Endodermal cell (in vitro differentiated cells): ENCODE measurements at places on chromosomes 11 and 22. TPM values are rescaled to one million over a fixed set of nuclear protein-coding genes. Genes with fewer than 3 reads are reported as not detected.

Gene ZBTB16
- 2.8 and 4.1 TPM in 2 replicates for total RNA-seq

Gene CRYBB1
- 1.2 and 1.7 TPM in 2 replicates for total RNA-seq

Gene SYT7
- 2.0 to 3.8 TPM (median 2.6 TPM) in 3 replicates for total RNA-seq

Gene OR5D18
- total RNA-seq = not detected in 2 replicates

Gene TLCD5
- total RNA-seq = 19.3 to 20.1 TPM (median 20.1 TPM) in 3 replicates

Gene DDIAS
- 14.4 and 15.4 TPM in 2 replicates for total RNA-seq

Gene HORMAD2
- total RNA-seq = 0.55 TPM in 1 of 2 replicates, not detected in the other

Gene ANO9
- 14.6 and 16.8 TPM in 2 replicates for total RNA-seq

Gene KBTBD3
- 5.5 to 12.4 TPM (median 10.5 TPM) in 3 replicates for total RNA-seq

Gene SPI1
- total RNA-seq = not detected in 2 replicates

Gene IL10RA
- 0.46 to 0.63 TPM in 2 of 3 replicates, not detected in the other for total RNA-seq

Gene CECR2
- total RNA-seq = 92.4 and 105 TPM in 2 replicates

Gene GAS2
- 2.5 and 3.0 TPM in 2 replicates for total RNA-seq

Gene OVCH2
- 8.2 to 16.0 TPM (median 9.2 TPM) in 3 replicates for total RNA-seq

Gene OR5A2
- not detected in 2 replicates for total RNA-seq

- no peak overlapping the region for H3K4me3 ChIP-seq
- H3K36me3 ChIP-seq = no peaks in the 10 kb centered on the region
- peak; percentile 39 for DNase-seq
- peaks cover 15% of the 10 kb centered on the region for H3K27me3 ChIP-seq
- H3K4me1 ChIP-seq = no peaks in the 10 kb centered on the region
- H3K27ac ChIP-seq = no peak overlapping the region
Observed at GRCh38 chr11:76665172-76665571, 5.4 kb downstream of the LRRC32 start.

DNA sequence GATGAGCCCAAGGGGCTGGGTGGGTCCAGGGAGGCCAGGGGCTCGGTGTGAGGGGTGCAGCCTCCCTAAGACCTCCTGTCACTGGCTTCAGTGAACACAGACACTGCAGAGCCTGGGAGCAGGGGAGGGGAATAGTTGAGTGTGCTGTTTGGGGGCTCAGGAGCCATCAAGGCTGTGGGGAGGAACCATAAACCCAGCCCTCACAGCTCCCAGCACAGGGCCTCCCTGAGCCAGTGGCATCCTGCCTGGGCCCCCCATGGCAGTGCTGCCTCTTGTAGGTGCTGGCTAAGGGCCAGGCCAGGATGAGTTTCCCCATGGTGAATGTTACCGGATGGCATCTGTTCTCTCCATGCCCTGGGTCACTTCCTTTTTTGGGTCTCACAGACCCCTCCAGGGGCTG lies 25.5 kb downstream of the KCNJ5 start:
- H3K27me3 ChIP-seq = no peaks in the 10 kb centered on the region
- H3K36me3 ChIP-seq = no peaks in the 10 kb centered on the region
- no peak for DNase-seq
- H3K27ac ChIP-seq = no peak overlapping the region
- H3K4me3 ChIP-seq = no peak overlapping the region

GRCh38 chr22:46286006-46286405 lies 10.7 kb upstream of the GTSE1 start:
- H3K27me3 ChIP-seq = no peaks in the 10 kb centered on the region
- H3K4me3 ChIP-seq = no peak overlapping the region
- H3K27ac ChIP-seq = no peak overlapping the region
- no peaks in the 10 kb centered on the region for H3K4me1 ChIP-seq

GRCh38 chr22:41915035-41915785 lies at the start of gene SHISA8:
Gene SHISA8 (minus strand): TSS chr22:41915074. CDS start chr22:41914667, 407 bp downstream.
- peaks cover 96% of the 10 kb centered on the region for H3K27me3 ChIP-seq
- peak; percentile 83 for DNase-seq
- H3K36me3 ChIP-seq = no peaks in the 10 kb centered on the region
- H3K27ac ChIP-seq = no peak within 1 kb of the TSS

GRCh38 chr11:84549217-84549616 lies 1077.9 kb downstream of the DLG2 start:
- no peak overlapping the region for H3K4me3 ChIP-seq
- H3K36me3 ChIP-seq = no peaks in the 10 kb centered on the region
- no peaks in the 10 kb centered on the region for H3K27me3 ChIP-seq
- no peak overlapping the region for H3K27ac ChIP-seq
- no peak for DNase-seq
- peaks cover 15% of the 10 kb centered on the region for H3K4me1 ChIP-seq

DNA sequence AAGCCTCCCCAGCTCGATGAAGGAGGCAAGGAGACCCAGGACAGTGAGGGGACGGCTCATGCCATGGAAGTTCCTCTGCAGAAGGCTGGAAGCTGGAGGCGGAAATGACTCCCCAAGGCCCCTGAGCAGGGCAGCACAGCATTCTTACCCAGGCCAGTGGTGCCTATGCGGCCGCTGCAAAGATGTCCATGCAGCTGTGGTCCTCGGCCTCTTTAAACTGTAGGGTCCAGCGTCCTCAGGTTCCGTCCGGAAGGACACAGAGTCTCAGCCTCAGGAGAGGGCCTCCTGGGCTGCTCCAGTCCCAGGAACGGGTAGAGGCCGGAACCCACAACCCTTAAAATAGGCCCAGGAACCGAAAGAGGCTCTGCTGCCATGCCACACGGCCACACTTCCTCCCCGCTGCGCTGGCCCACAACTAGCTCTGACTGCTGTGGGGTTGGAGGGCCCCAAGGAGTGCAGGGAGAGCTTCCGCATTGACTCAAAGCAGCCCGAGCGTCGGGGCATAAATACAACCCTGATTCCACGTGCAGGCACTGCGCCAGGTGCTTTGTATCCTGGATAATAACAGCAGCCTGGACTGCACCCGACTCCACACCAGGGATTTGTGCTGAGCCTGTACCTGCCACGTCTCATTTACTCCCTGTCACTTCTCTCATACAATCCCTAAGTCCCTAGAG lies 5.5 kb downstream of the KIAA0930 start:
- H3K27me3 ChIP-seq = peaks cover 6% of the 10 kb centered on the region
- H3K4me3 ChIP-seq = no peak overlapping the region
- DNase-seq = no peak
- H3K36me3 ChIP-seq = peaks cover 5% of the 10 kb centered on the region

- peaks cover 46% of the 10 kb centered on the region for H3K27me3 ChIP-seq
- DNase-seq = peak; percentile 96
- peaks cover 33% of the 10 kb centered on the region for H3K36me3 ChIP-seq
- no peak overlapping the region for H3K27ac ChIP-seq
- no peaks in the 10 kb centered on the region for H3K4me1 ChIP-seq
Observed at GRCh38 chr22:20429254-20430100, 8.1 kb downstream of the SCARF2 start.

GRCh38 chr11:65576867-65577755 lies 1.3 kb downstream of the EHBP1L1 start:
- no peak overlapping the region for H3K4me3 ChIP-seq
- peaks cover 31% of the 10 kb centered on the region for H3K27me3 ChIP-seq
- H3K4me1 ChIP-seq = peaks cover 2% of the 10 kb centered on the region

- no peak for DNase-seq
- H3K36me3 ChIP-seq = no peaks in the 10 kb centered on the region
- H3K4me3 ChIP-seq = no peak overlapping the region
- no peaks in the 10 kb centered on the region for H3K27me3 ChIP-seq
Observed at GRCh38 chr11:37076866-37077265, 478.8 kb upstream of the RAG2 start.

DNA sequence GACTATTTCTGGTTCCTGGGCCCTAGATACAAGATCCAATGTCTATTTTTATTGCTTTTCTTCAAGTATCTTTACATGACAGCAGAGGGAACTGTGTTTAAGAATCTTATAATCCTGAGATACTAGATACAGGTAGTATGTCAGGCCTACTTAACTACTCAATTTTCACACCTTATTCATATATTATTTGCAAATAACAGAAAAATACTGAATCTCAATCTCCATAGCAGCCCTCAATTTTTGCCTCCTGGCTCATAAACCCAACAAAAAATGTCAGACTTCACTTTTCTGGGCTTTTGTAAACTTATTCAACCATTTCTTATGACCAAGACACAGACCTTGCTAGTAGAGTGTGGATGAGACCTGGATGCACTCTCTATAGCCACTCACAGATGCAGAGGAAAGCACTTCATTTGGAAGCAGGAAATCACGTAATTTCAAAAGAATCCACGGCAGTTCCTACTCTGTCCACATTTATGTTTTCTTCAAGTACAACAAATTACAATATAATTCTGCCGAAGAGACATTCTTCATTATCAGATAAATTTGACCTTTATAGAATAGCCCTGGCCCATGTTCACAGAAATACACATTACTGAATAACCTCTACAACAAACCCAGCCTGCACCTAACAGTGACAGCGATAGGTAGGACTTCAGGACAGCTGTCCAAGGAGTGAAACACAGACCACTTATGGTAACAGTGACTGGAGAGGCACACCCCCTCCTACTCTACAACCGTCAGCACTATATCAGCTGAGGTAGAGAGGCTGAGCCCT lies 62.0 kb upstream of the YPEL1 start:
- no peak overlapping the region for H3K27ac ChIP-seq
- H3K27me3 ChIP-seq = no peaks in the 10 kb centered on the region
- peaks cover 68% of the 10 kb centered on the region for H3K36me3 ChIP-seq
- H3K4me1 ChIP-seq = no peaks in the 10 kb centered on the region

GRCh38 chr11:18012122-18012905 lies 533 bp downstream of the SERGEF start:
- H3K27ac ChIP-seq = no peak overlapping the region
- peak overlapping the region; percentile 88 for H3K4me3 ChIP-seq
- H3K27me3 ChIP-seq = peaks cover 19% of the 10 kb centered on the region
- H3K4me1 ChIP-seq = no peaks in the 10 kb centered on the region
- DNase-seq = peak; percentile 80
- no peaks in the 10 kb centered on the region for H3K36me3 ChIP-seq

GRCh38 chr11:105189581-105189980 lies 50.0 kb upstream of the CARD18 start:
- H3K27ac ChIP-seq = no peak overlapping the region
- H3K4me3 ChIP-seq = no peak overlapping the region
- no peaks in the 10 kb centered on the region for H3K27me3 ChIP-seq
- no peaks in the 10 kb centered on the region for H3K36me3 ChIP-seq
- H3K4me1 ChIP-seq = no peaks in the 10 kb centered on the region

GRCh38 chr22:43399338-43399979 lies 12.4 kb upstream of the MPPED1 start:
- no peaks in the 10 kb centered on the region for H3K27me3 ChIP-seq
- no peak overlapping the region for H3K27ac ChIP-seq
- DNase-seq = no peak

DNA sequence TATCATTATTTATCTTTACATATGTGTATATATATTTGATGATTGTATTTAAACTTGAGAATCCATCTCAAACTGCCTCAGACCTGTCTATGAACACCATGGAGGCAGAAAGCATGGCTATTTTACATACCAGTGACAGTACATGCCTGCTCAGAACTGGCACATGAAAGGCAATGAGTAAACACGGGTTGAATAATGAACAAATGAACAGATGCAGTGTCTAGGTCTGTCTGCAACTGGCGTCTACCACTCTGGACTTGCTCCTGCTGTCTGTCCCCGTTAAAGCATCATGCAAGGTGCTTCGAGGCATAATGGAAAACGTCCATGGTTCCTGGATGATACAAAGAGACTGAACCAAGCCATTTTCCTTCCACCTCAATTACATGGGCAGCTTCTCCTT lies 271.6 kb upstream of the NARS2 start:
- H3K27ac ChIP-seq = no peak overlapping the region
- H3K27me3 ChIP-seq = no peaks in the 10 kb centered on the region
- H3K4me3 ChIP-seq = no peak overlapping the region
- no peak for DNase-seq

GRCh38 chr11:848380-848931 lies 5.8 kb downstream of the TSPAN4 start:
- DNase-seq = peak; percentile 84
- no peaks in the 10 kb centered on the region for H3K27me3 ChIP-seq
- H3K4me3 ChIP-seq = no peak overlapping the region
- no peak overlapping the region for H3K27ac ChIP-seq

DNA sequence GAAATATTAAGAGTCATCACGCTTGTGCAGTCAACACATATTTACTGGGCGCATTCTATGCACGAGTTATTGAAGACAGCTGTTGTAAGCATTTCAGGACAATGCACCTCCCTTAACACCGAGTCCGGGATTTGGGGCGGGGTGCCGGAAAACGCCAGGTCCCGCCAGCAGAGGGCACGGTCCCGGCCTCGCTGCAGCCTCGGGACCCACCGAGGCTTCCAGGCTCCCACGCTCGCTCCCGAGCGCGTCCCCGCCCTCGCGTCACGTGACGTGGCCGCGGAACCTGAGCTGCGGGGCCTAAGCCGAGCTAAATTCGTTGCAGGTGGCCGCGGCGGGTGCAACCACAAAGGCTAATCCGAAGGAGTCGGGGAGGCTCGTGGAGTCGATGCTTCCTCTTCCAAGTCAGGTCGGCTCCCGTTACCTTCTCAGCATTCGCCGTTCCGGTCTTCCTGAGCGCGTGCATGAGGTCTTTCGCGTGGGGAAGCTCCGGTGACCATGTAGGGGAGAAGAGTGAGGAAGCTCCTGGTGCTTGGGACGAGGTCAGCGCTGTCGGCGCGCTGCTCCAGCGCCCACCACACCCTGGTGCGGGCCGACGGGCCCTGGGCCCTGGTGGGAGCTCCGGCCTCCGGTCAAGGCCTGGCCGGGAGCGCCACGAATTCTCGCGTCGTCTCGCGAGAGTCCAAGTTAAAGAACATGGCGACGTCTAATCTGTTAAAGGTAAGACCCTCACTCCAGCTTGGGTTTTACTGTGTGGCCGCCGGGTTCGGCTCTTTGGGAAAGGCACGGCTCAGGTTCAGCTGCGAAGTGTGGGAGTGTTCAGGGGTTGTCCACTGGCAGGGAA lies at the start of gene CUL5:
CUL5 (plus strand) TSS at position 243 of the 841 bp plus-strand sequence; CDS start at position 694, 451 bp downstream.
- no peaks in the 10 kb centered on the region for H3K4me1 ChIP-seq
- DNase-seq = peak; percentile 97
- H3K27me3 ChIP-seq = no peaks in the 10 kb centered on the region
- H3K36me3 ChIP-seq = peaks cover 7% of the 10 kb centered on the region
- peak within 1 kb of the TSS; percentile 95 for H3K4me3 ChIP-seq

DNA sequence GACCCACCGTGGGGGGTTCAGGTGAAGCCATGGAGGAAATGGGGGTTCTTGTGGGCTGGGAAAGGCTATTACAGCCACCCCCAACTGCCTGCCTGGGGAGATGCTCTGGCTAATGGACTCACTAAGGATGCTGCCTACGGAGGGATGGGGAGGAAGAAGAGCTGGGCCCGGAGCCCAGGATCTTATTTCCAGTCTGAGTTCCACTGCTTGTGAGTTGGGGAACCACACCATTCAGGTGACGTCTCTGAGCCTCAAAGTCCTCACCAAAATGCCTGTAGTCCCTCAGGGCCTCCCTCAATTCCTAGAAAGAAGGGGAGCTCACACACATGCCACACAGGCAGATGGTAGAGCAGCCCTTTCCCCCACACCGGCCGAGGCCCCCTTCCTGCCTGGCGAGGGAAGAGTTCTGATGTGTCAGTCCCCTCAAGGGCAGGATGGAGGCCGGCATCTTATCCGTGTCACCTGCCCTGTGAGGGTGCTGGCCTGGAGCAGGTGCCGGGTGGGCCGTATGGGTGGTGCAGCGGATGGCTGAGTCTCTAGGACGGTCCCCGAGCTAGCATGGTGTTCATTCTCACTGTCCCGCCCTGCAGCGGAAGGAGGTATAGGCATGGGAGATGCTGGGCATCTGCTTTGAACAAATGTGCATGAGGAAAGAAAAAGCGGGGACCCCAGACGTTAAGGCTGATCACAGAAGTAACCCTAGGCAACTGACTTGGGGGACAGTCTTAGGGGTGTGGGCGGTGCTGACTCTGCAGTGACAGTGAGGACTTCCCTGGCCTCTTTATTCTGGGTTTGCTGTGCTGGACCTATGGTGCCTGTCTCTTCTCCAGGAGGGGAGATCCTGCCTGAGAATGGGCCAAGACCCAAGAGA lies 15.7 kb downstream of the MRGPRF start:
- H3K27me3 ChIP-seq = peaks cover 15% of the 10 kb centered on the region
- H3K36me3 ChIP-seq = no peaks in the 10 kb centered on the region
- H3K4me1 ChIP-seq = no peaks in the 10 kb centered on the region
- no peak overlapping the region for H3K27ac ChIP-seq
- no peak overlapping the region for H3K4me3 ChIP-seq

GRCh38 chr11:33334627-33335026 lies 77.4 kb downstream of the HIPK3 start:
- H3K36me3 ChIP-seq = peaks cover 10% of the 10 kb centered on the region
- no peaks in the 10 kb centered on the region for H3K27me3 ChIP-seq
- no peak for DNase-seq
- H3K27ac ChIP-seq = no peak overlapping the region
